ENCODE measurements at places on chromosomes 3 and 15.

- DNase-seq, result no peak
Observed at GRCh38 chr3:196650740-196651311, 11.3 kb downstream of the NRROS start.

GRCh38 chr3:84978843-84979242, 20.1 kb downstream of the CADM2 start:
- DNase-seq, result no peak

- DNase-seq, result no peak
Observed at GRCh38 chr15:74845581-74845980, 2.6 kb upstream of the ULK3 start.

DNA sequence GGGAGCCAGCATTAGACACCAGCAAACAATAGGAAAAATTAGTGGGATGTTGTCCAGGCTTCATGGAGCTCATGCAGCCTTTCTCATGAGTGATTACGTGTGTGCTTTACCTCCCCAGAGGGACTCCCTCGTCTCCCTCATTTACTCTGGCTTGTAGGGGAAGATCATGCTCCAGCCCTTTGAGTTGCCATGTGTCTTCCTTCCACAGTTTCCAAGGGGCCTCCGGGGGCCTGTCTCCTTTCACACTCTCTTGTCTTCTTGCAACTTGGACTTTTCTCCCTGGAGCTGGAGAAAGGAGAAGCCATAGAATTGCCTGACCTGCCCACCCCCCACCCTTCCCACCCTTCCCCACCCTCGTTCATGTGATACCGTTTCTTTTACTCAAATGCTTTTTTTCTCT, 98.7 kb downstream of the FAM43A start:
- DNase-seq, result no peak

GRCh38 chr15:67085237-67085817, 19.9 kb downstream of the SMAD3 start:
- no peak for DNase-seq

GRCh38 chr3:71129611-71130431, 453.7 kb downstream of the FOXP1 start:
- DNase-seq, result no peak

DNA sequence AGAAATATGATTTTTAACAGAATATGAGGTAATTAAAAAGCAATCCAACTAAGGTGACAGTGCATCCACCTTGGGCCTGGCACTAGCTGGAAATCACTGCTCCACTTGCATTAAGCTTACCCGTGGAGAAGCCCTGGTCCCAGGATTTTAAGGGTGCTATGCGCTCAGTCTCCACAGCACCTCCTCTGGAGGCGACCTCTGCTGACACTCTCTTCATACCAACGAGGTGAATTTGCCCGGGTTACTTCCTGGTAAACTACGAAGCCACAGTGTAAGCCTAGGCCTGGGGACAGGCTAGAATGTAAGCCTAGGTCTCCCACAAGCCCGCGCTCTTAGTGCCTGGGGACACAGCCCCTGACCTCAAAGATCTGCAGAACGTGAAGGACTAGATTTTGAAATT, 793 bp downstream of the APOD start:
- no peak for DNase-seq

DNA sequence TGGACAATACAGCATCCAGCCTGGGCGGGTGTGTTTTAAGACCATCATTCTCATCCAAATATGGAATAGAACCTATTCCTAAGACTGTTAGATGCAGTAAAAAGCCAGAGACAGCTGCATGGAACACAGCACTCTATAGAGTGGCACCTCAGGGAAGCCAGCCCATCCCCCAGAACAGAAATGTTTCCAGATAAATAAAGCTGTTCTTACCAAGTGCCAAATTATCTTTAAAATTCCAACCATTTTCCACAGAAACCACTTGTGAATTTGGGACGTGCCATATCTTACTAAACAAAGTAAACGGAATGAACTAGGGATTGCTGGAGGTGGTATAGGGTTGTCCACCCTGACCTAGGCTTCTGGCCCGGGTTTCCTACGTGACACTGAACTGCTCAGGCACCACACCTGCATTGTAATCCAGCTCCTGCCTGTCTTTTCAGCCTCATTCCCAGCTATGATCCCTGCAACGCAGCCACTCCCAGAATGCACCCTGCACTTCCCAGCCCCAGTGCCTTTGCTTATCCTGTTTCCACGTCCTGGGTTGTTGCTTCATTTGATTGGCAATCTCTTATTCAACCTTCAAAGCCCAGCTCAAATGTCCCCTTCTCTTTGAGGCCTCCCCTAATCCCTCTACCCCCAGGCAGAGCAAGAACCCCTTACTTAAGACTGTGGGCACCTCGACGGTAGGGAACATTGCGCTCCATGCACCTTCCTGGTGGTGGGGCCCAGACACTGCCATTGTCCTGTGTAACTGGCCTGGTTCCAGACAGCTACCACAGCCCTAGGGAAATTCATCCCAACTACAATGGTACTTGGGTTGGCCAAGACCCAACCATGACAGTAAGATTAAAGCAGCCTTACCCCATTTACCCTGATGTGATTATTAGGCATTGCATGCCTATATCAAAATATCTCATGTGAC, 100.2 kb downstream of the IQSEC1 start:
- no peak for DNase-seq

DNA sequence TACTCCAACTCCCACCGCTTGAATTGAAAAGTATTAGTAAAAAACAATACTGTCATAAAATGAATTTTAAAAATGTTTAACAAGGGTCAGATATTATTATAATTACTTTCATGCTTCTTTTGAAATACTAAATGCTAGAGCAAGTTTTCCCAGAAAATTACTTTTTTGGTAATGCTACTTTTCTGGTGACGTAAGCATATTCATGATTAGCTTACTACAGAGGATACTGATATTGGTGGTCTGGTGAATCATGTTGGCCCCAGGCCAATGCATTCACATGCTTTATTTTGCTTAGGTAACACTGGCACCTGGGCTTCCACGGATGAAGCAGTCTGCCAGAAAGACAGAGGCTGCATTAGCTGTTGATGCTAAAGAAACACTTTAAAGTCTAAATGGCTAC, 12.4 kb downstream of the SPATA16 start:
- no peak for DNase-seq

DNA sequence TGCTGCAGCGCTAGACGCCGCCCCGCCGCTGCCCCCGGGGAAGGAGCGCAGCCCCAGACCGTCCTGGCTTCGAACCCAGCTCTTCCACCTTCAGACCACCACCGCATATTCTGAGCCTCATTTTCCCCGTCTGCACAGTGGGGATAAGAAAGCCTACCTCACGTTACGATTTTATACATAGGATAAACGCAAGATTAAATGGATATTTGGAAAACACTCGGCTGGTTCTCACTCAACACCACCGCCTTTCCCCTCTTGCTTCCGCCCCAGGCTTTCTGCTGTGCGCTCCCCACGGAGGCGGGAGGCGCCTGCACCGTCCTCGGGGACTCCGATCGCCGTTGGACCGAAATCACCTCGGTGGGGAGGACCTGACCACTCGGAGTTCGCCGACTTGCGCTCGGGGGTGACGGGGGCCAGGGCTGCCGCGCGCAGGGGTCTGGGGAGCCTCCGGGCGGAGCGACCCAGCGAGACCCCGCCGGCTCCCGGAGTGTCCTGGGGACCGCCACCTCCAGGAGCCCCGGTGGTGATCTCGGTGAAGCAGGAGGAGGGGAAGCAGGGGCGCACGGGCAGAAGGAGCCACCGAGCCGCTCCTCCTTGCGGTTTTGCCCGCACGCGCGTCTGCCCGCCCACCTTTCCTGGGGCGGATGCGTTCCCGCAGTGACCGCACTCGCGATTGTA, 4.0 kb downstream of the FBXL22 start:
- no peak for DNase-seq

DNA sequence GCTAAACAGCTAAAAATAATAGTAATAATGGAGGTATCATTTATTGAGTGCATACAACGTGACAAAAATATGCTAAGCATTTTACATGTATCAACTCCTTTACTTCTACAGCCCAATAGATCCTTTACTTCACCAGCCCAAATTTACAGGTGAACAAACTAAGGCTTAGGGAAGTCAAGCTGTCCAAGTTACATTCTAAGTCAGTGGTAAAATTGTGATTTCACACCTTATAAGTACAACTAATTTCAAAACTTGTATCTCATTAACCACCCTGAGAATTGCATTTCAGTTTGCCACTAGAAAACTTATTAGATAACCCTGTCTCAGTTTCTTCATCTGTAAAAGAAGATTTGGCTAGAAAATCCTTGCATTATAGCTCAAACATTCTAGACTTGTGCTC, 10.7 kb downstream of the SLC33A1 start:
- DNase-seq, result no peak

- DNase-seq, result no peak
Observed at GRCh38 chr3:182936918-182937285, 43.4 kb downstream of the DCUN1D1 start.
